ENCODE measurements at places on chromosomes 7 and 10.

- DNase-seq, result no peak
Measured at GRCh38 chr7:137324796-137325696, 18.5 kb downstream of the PTN start.

DNA sequence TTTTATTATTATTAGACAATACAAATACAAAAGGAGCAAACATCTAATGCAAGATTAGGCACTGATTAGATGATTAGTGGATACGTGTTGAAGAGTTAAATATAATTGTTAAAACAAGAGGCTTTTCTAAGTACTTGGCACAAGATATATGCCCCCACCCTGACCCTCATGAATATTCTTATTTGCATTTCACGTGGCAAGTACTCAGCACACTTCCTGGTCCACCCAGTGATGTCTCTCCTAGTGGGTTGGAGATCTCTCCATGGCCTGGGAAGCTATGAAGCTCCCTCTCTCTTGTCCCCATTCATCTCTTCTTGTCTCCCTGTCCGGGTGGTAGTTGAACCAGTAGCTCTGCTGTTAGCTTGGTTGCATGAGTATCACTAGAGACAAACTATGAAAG lies 375.3 kb downstream of the ADRA2A start:
- no peak for DNase-seq

DNA sequence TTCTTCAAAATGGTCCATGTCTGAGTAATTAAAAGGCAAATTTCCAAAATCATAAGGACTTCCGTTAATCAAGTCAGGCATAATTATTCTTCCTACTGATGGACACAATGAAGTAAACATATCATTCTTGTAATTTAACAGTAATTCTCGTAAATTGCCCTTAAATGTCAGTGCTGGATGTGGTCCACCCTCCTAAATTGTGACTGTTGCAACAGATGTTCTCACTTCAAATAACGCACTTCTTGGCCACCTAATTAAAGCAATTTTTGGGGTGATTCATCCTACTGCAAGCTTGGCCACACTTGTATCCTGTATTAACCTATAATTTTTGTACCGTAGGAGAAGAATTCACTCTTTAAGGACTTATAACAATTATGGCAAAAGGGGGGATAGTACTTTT lies 1.9 kb downstream of the COL1A2 start:
- DNase-seq, result no peak

DNA sequence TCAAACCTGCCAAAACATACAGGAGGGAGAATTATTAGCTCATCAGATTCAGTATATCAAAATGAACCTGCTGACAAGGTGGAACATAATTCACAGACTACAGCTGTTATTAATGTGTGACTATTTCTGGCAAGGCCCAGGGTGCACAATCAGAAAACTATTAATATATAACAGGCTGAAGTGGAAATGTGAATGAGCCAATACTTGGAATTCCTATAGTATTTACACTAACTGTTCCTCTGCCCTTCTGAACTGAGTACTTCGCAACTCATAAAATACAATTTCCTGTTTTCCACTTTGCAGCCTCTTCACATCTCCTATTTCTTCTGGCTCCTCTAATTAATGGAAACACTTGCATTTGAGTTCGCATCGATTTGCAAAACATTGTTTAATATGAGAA lies 330.8 kb downstream of the DPP6 start:
- no peak for DNase-seq

GRCh38 chr10:124250506-124250905 lies 157.1 kb upstream of the CHST15 start:
- DNase-seq, result no peak

- no peak for DNase-seq
Measured at GRCh38 chr7:36820527-36821170, 96.4 kb upstream of the AOAH start.
